ENCODE measurements at places on chromosomes 7 and 10. TPM values are rescaled to one million over a fixed set of nuclear protein-coding genes. Genes with fewer than 3 reads are reported as not detected.
A peak's percentile ranks its signal among the peaks of the same experiment; 100 is the strongest.

- H3K36me3 ChIP-seq = no peaks in the 10 kb centered on the region
- H3K27ac ChIP-seq = no peak overlapping the region
- H3K4me3 ChIP-seq = no peak overlapping the region
- H3K27me3 ChIP-seq = no peaks in the 10 kb centered on the region
- peaks cover 4% of the 10 kb centered on the region for H3K4me1 ChIP-seq
- no peak for DNase-seq
Observed at GRCh38 chr10:5588603-5589002, 63.8 kb downstream of the CALML3 start.

The SPDYE1 gene
- total RNA-seq = not detected

- no peak overlapping the region for H3K4me3 ChIP-seq
- H3K27me3 ChIP-seq = no peaks in the 10 kb centered on the region
- H3K4me1 ChIP-seq = no peaks in the 10 kb centered on the region
Observed at GRCh38 chr7:75055830-75056772, 17.5 kb downstream of the RCC1L start.

- peaks cover 11% of the 10 kb centered on the region for H3K27me3 ChIP-seq
- peaks cover 20% of the 10 kb centered on the region for H3K4me1 ChIP-seq
- DNase-seq = no peak
- H3K4me3 ChIP-seq = no peak overlapping the region
- H3K27ac ChIP-seq = no peak overlapping the region
Observed at GRCh38 chr7:143316492-143316891, 581 bp downstream of the CLCN1 start.

GRCh38 chr7:55778631-55779030, 83.9 kb downstream of the SEPTIN14 start:
- H3K4me1 ChIP-seq = no peaks in the 10 kb centered on the region
- H3K4me3 ChIP-seq = no peak overlapping the region
- H3K27ac ChIP-seq = no peak overlapping the region
- no peaks in the 10 kb centered on the region for H3K36me3 ChIP-seq

GRCh38 chr10:23479798-23480473, 41.1 kb downstream of the OTUD1 start:
- H3K4me1 ChIP-seq = no peaks in the 10 kb centered on the region
- H3K36me3 ChIP-seq = no peaks in the 10 kb centered on the region
- no peak for DNase-seq
- H3K27me3 ChIP-seq = peaks cover 4% of the 10 kb centered on the region
- no peak overlapping the region for H3K4me3 ChIP-seq

The CELF2 gene
- 95.5 TPM for total RNA-seq

The OR6V1 gene
- total RNA-seq = not detected

- H3K36me3 ChIP-seq = no peaks in the 10 kb centered on the region
- DNase-seq = no peak
- H3K4me3 ChIP-seq = no peak overlapping the region
- H3K27me3 ChIP-seq = peaks cover 1% of the 10 kb centered on the region
Observed at GRCh38 chr10:35743851-35744250, 101.8 kb upstream of the FZD8 start.

- H3K27me3 ChIP-seq = peaks cover 3% of the 10 kb centered on the region
- H3K36me3 ChIP-seq = peaks cover 6% of the 10 kb centered on the region
- H3K4me3 ChIP-seq = peak overlapping the region; percentile 86
- peak overlapping the region; percentile 92 for H3K27ac ChIP-seq
- peaks cover 44% of the 10 kb centered on the region for H3K4me1 ChIP-seq
Observed at GRCh38 chr7:106111655-106112117, 426 bp downstream of the SYPL1 start.

The ZDHHC6 gene
- total RNA-seq = 45.5 TPM

The ZNF282 gene
- 44.7 TPM for total RNA-seq

The GIMAP6 gene
- total RNA-seq = 35.8 TPM

DNA sequence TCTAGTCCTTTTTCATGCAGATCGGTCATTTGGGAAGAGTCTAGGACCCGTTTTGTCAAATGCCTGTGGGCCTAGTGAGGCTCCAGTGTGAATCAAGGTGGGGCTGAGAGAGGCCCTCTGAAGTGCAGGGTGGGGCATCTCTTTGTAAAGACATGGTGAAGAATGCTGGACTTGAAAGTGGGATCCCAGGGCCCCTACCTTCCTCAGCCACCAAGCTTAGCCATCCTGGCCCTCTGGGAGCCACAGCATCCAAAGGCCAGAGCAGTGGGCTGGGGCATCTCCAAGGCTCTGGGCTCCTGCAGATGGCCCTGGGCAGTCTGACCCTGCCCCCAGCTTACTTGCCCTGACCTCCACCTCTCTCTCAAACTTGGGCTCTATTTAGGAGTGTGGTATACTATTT, 78.5 kb downstream of the ADCY1 start:
- H3K27ac ChIP-seq = no peak overlapping the region
- no peaks in the 10 kb centered on the region for H3K4me1 ChIP-seq
- H3K4me3 ChIP-seq = no peak overlapping the region
- no peaks in the 10 kb centered on the region for H3K36me3 ChIP-seq

The MPP7 gene
- 0.43 TPM for total RNA-seq

GRCh38 chr10:42690449-42691360, 52.3 kb upstream of the ZNF33B start:
- H3K27ac ChIP-seq = no peak overlapping the region
- DNase-seq = no peak
- no peaks in the 10 kb centered on the region for H3K36me3 ChIP-seq
- H3K4me3 ChIP-seq = no peak overlapping the region

DNA sequence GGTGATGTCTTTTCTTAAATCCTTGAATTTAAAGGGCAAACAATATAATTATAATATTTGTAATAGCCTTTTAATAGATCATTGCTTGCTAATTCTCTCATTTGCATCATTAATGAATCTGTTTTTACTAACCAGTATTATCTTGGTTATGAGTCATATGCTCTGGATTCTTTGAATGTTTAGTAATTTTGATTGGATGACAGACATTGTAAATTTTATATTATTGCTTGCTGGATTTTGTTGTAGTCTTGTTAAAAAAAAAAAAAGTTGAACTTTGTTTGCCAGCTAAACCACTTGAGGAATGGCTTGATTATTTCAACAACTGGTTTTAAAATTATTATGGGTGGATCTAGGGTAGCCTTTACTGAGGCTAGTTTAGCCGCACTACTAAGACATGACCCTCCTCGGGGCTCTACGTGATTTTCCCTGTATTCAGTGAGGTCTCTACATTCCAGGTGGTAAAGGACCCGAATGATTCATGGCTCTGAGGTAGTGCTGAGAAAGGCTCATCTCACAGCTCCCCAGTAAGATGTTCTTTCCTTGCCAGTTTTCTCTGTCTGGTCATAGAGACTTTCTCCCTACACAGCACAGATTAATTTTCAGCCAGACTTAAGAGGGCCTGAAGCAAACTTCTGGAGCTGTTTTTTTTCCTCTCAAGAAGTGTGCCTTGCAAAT, 8.5 kb downstream of the C10orf90 start:
- no peaks in the 10 kb centered on the region for H3K36me3 ChIP-seq
- H3K4me1 ChIP-seq = peaks cover 2% of the 10 kb centered on the region
- H3K27ac ChIP-seq = no peak overlapping the region
- H3K27me3 ChIP-seq = no peaks in the 10 kb centered on the region

GRCh38 chr10:75235375-75236177, at the start of gene COMTD1:
Gene COMTD1 (minus strand): TSS chr10:75235957. CDS start chr10:75235928, 29 bp downstream.
- peaks cover 27% of the 10 kb centered on the region for H3K36me3 ChIP-seq

The NPC1L1 gene
- total RNA-seq = not detected

The ARHGAP21 gene
- total RNA-seq = 46.7 TPM

DNA sequence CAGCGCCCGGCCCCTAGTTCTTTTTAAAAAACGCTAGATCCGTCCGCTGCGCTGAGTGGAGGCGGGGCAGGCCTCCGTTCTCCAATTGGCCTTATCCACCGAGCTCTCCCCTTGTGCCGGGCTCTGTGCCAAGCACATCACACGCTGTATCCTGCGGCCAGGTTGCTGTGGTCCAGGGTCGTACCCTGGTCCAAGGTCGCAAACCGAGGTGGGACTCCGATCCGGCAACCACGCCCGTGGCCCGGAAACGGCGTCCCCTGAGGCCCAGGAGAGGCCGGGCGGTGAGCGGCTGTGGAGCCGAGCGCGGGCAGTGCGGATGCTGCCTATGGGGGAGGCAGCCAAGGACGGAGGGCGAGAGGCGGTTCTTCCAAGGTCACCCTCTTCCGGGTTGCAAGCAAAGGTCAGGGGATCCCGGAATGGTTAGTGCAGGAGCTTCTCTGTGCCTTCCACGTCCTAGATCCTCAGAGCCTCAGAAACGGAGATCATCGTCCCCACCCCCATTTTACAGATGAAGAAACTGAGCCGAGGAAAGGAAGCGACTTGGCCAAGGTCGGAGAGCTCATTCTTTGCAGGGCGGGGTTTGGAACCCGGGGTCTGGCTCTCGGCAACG, 72.4 kb upstream of the LRRC4 start:
- H3K36me3 ChIP-seq = no peaks in the 10 kb centered on the region
- DNase-seq = peak; percentile 70
- H3K4me3 ChIP-seq = peak overlapping the region; percentile 84

DNA sequence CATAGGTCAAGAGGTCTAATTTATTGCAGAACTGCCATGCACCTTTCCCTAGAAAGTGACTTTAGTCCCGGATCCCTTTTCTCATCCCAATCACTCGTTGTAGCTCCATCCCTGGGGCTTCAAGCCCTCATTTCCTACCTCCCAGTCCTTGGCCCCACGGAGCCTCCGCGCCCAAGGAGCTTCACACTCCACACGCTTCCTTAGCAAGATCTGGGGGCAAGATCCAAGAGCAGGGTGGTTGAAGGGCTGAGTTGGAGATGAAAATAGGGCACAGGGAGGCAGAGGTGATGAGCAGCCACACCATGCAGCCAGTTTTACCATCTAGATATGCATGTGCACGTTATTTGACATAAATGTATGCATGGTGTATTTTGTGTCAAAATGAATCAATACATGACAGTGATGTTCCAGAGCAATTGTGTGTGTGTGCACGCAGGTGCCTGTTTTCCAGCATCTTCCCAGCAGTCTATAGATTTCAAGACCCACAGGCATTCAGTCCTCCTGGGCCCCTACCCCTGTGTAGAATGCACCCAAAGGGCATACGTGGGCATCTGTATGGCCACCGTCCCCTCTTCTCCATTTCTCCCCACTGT, 6.0 kb upstream of the TRPV6 start:
- no peaks in the 10 kb centered on the region for H3K27me3 ChIP-seq
- DNase-seq = no peak
- no peak overlapping the region for H3K4me3 ChIP-seq
- no peak overlapping the region for H3K27ac ChIP-seq

DNA sequence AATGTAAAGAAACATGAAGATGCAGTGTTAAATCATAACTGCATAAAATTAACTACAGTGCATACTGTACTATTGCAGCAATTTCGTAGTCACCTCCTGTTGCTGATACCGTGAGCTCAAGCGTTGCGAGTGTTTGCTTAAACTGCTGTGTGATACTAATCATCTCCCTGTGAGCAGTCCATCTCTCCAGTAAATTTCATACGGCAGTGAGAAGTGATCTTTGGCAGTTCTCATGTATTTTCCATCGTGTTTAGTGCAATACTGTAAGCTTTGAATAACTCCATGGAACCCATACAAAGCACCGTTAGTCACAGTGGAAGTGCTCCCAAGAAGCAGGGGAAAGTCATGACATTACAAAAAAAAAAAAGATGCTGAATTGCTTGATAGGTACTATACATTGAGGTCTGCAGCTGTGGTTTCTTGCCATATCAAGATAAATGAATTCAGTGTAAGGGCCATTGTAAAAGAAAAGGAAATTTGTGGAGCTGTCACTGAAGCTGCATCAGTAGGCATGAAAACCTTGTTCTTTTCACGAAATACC, 360.4 kb downstream of the EXOC4 start:
- no peak overlapping the region for H3K4me3 ChIP-seq
- H3K4me1 ChIP-seq = no peaks in the 10 kb centered on the region
- no peaks in the 10 kb centered on the region for H3K27me3 ChIP-seq
- H3K36me3 ChIP-seq = no peaks in the 10 kb centered on the region

DNA sequence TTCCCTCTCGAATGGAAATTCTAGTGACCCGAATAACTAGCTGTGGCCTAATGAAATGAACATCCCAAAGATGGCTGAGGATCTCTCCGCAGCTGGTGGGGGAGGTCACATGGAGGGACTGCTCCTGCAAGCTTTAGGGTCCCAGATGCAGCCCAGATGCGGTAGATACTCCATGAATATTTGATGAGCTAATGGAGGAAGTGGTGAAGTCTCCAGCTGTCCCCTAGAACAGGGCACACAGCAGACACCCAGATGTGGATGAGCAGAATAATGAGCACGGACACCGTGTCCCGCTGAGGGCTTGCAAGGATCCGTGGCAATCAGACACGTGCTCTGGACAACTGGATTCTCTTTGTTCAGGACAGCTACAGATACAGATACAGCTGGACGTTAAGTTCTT, 59.2 kb downstream of the DENND2A start:
- H3K4me3 ChIP-seq = no peak overlapping the region
- H3K36me3 ChIP-seq = no peaks in the 10 kb centered on the region
- H3K4me1 ChIP-seq = no peaks in the 10 kb centered on the region
- DNase-seq = no peak
- no peak overlapping the region for H3K27ac ChIP-seq

The SLC26A3 gene
- total RNA-seq = not detected

DNA sequence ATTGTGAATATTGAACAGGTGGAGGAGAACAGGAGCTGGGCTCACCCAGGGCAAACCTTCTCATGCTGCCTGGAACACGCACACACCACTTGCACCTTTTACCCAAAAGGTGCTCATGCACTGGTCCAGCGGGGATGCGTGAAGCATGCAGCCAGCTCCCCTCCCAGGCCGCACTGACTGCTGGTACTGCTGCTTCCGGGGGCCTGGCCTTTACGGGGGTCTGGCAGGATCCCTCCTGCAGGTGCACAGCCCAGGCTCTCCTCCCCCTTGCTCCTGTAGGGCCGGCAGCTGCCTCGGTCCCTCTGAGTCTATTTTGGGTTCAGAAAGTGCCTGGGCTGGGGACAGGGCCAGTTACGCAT, 221.7 kb downstream of the DNAJB6 start:
- no peak overlapping the region for H3K4me3 ChIP-seq
- DNase-seq = no peak
- H3K27ac ChIP-seq = no peak overlapping the region

The TMEM236 gene
- total RNA-seq = 0.05 TPM

The AKAP9 gene
- 36.0 TPM for total RNA-seq

The BTBD16 gene
- not detected for total RNA-seq

DNA sequence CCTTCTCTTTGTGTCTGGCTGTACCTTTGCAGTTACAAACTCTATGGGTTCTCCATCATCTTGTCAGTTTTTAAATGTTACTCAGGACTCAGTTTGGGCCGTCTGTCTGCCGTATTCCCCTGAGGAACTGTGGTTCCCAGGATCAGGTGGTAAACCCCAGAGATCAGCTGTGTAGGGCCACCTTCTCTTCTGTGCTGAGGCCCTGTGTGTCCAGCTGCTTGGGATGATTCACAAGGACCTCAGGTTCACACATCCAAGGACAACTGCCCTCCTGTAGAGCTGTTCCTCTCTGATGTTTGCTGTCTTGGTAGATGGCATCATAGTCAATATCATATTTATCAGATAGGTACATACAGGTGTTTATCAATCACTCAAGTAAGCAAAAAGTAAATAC, 24.5 kb downstream of the CUL1 start:
- H3K4me1 ChIP-seq = peaks cover 56% of the 10 kb centered on the region
- H3K27ac ChIP-seq = no peak overlapping the region
- no peak overlapping the region for H3K4me3 ChIP-seq
- no peaks in the 10 kb centered on the region for H3K27me3 ChIP-seq
- H3K36me3 ChIP-seq = peaks cover 8% of the 10 kb centered on the region

The LIPN gene
- total RNA-seq = not detected

DNA sequence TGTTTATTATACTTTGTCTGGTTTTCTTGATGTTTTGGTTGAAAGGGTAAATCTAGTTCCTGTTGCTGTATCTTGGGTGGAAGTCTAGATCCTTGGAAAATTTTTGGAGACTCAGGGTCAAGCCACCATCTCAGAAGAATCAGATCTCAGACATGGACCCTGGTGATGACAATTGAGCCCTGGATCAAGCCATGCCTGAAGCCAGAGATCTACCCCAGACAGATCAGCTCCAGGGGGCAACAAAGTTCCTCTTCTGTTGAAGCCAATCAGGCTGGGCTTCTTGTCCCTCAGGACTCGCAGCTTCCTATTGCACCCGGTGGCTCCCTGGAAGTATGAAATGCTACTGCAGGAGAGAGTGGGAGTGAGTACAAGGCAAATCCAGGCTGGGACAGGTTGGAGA, 106.9 kb downstream of the UNCX start:
- H3K27ac ChIP-seq = no peak overlapping the region
- no peaks in the 10 kb centered on the region for H3K36me3 ChIP-seq
